ENCODE measurements at places on chromosomes 3 and 15. TPM values are rescaled to one million over a fixed set of nuclear protein-coding genes. Genes with fewer than 3 reads are reported as not detected.

BTLA gene
- total RNA-seq = 41.2 TPM

TOP2B gene
- total RNA-seq = 130 TPM

SLC51B gene
- total RNA-seq = not detected

GRCh38 chr3:167481164-167481563 lies 7.3 kb upstream of the SERPINI2 start:
- no peak for DNase-seq
- no peaks in the 10 kb centered on the region for H3K27me3 ChIP-seq
- H3K4me3 ChIP-seq = no peak overlapping the region
- no peaks in the 10 kb centered on the region for H3K36me3 ChIP-seq

GRCh38 chr3:9241956-9242355 lies 7.5 kb downstream of the SRGAP3 start:
- DNase-seq = no peak
- no peaks in the 10 kb centered on the region for H3K4me1 ChIP-seq
- H3K4me3 ChIP-seq = no peak overlapping the region
- H3K36me3 ChIP-seq = no peaks in the 10 kb centered on the region

DNA sequence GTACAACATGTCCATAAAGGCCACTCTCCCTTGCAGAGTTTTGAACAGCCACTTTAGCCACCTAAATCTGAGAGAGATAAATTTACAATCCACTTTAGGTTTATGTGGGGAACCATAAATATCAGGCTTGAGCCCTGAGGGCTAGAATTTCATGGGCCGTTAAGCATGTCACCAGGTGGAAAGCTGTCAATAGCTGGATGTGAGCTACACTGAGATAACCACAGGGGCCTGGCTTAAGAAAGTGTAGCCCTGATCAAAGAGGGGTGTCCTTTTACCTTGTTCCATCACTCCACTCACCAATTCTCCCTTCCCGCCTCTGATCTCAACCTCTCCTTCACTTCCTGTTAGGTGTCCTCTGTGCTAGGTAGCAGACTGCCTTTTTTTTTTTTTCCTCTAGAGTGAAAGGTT lies 172.8 kb upstream of the ICE2 start:
- H3K4me3 ChIP-seq = no peak overlapping the region
- no peaks in the 10 kb centered on the region for H3K27me3 ChIP-seq
- H3K4me1 ChIP-seq = peaks cover 38% of the 10 kb centered on the region
- H3K36me3 ChIP-seq = no peaks in the 10 kb centered on the region
- no peak for DNase-seq

DNA sequence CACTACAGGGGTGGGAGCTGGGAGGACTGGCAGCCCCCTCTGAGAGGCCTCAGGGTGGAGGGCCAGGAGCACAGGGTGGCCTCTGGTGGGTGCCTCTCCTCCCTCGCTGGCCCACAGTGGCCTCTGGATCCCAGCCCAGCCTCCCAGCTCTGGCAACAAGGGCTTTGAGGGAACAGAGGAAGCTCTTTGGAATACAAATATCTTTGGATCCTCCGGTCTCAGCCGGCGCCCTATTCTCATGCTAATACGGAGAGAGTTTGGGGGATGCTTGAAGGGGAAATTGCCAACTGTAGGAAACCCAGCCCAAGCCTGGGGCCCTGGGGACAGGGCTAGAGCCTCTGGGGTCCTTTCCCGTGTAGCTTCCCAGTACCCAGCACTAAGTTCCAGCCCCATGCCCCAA lies 33.4 kb upstream of the INSYN1 start:
- H3K27ac ChIP-seq = no peak overlapping the region
- H3K36me3 ChIP-seq = no peaks in the 10 kb centered on the region
- no peak overlapping the region for H3K4me3 ChIP-seq

DNA sequence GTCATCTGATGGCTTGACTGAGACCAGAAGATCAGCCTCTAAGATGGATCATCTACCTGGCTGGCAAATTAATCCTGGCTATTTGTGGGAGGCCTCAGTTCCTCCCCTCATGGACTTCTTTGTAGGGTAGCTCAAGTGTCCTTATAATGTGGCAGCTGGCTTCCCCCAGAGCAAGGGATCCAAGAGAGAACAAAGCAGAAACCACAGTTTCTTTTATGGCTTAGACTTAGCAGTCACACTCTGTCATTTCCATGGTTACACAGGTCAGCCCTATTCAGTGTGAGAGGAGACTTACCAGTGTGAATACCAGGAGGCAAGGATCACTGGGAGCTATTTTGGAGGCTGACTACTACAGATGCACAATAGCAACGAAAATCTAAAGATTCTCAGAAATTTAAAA lies 15.3 kb upstream of the ARL14 start:
- H3K27me3 ChIP-seq = no peaks in the 10 kb centered on the region
- no peaks in the 10 kb centered on the region for H3K36me3 ChIP-seq
- H3K27ac ChIP-seq = no peak overlapping the region
- no peak overlapping the region for H3K4me3 ChIP-seq

Measured in activated naive CD8-positive, alpha-beta T cell treated with anti-CD3 and anti-CD28 coated beads for 36 hours (primary cell).